Stimulated activated CD4-positive, alpha-beta T cell treated with anti-CD3 and anti-CD28 coated beads, TNF-alpha, amount 100 ng/mL, for 1 hour (primary cell): ENCODE measurements at places on chromosomes 16 and 17.

GRCh38 chr17:8467527-8467926 is 31.8 kb downstream of the NDEL1 start:
- no peak for DNase-seq

GRCh38 chr17:3972931-3973330 is 8.7 kb upstream of the ATP2A3 start:
- DNase-seq: no peak

GRCh38 chr16:79735271-79735670 is 134.7 kb upstream of the MAF start:
- no peak for DNase-seq

GRCh38 chr17:16349431-16349830 is 3.8 kb downstream of the CENPV start:
- no peak for DNase-seq

- no peak for DNase-seq
Observed at GRCh38 chr16:56352351-56353053, 72.8 kb downstream of the AMFR start.

- DNase-seq: no peak
Observed at GRCh38 chr16:9977333-9977897, 204.8 kb downstream of the GRIN2A start.

DNA sequence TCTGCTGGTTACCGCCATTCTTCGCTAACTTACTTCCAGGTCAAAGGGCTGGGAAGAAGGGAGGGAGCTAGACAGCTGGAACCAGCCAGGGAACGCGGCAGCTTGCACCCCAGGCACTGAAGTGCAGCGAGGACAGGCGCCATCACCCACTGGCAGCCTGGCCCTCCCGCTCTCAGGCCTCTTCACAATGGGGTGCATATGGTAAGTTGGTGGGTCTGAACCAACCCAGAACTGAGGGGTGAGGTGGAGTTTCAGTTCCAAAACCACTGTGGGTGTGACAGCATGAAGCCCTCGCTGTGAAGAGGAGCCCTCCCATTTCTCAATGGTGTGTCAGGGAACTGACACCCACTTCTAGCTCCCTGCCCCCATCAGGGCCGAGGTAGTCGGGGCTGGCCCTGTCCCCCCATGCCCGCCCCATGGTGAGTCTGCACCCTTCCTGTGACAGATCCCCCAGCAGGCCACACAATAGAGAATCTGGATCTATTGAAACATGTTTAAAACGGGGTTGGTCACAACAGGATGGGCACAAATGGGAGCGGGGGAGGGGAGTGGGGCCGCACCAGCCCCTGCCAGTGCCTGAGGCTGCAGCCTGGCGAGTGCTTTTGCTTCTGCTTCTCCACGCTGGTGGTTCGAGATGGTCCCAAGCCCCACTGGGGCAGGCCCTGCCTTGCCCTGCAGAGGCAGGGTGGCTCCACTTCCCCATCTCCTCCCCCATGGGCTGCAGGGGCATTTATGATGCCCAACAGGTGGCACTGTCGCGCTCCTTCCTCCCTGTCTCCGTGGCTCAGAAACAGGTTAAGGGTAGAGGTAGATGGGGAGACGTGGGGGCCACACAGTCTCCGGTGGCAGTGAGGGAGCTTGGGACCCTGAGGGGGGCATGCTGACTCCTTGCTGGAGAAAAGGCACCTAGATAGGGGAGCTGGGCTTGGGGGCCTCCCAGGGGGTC is 2.3 kb downstream of the LIMD2 start:
- DNase-seq: peak; percentile 60

DNA sequence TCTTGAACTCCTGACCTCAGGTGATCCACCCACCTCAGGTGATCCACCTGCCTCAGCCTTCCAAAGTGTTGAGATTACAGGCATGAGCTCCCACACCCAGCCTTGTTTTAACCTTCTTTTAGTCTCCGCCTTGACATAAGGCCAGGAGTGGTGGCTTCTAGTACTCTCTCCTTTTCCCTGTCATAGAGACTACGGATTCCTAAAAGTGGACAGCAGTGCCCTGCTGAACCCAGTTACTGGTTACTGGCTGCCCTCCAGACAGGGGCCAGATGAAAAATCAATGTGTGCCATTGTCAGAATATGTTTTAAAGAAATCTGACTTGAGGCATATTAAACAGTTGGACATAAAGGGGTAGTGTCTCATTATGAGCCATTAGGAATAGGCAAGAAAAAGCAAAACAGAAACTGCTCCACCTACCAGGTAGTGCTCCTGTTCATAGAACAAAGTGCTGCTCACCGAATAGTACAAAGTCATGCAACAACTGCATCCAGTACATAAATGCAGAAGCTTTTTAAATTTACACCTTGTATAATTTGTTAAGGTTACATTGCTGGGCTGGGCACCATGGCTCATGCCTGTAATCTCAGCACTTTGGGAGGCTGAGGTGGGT is 32.1 kb downstream of the TRIM25 start:
- DNase-seq: no peak

DNA sequence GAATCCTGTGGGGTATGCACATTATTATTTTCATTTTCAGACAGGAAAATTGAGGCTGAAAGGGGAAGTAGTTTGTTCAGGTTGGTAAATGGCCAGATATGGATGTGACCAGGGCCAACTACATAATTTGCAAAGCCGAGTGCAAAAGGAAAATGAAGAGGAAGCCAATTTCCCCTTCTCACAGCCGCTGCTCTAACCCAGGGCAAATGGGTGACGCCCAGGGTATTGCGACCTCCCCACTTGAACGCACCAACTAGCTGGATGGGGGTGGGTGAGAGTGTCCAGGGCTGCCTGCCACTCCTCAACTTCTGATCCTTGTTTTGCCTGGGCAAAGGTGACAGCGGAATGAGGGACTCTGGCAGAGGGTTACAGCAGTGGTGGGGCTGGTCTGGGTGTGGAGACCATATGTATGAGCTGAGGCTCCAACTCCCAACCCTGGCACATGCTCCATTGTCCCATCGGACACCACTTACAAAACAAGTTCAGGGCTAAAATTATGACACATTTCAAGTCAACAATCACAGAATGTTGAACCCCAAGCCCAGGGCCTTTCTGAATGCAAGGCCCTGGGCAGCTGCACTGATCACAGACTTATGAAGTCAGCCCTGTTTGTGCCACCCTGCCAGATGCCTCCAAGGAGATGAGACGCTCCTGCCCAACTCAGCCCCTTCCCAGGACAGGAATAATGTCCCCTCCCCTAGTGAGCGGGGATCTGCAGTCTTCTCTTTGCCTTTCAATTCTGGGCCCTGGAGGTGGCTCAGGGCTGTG is 1.7 kb downstream of the ANKRD40CL start:
- DNase-seq: no peak

GRCh38 chr17:13001991-13002615 is 15.7 kb downstream of the ELAC2 start:
- DNase-seq: no peak

DNA sequence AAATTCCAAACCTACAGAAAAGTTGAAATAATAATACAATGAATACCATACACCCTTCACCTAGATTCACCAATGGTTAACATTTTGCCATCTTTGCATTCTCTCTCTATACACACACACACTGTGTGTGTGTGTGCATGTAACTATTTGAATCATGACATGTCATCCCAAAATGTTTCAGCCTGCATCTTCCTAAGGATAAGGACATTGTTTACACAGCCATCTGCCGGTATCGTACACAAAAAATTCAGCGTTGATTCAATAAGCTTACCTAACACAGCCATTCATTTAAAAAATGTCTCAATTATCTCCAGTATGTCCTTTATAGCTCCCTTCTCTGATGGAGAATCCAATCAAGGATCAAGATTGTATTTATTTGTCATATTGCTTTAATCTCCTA is 3.9 kb downstream of the MXRA7 start:
- no peak for DNase-seq
